ENCODE measurements at places on chromosomes 7 and 10.

DNA sequence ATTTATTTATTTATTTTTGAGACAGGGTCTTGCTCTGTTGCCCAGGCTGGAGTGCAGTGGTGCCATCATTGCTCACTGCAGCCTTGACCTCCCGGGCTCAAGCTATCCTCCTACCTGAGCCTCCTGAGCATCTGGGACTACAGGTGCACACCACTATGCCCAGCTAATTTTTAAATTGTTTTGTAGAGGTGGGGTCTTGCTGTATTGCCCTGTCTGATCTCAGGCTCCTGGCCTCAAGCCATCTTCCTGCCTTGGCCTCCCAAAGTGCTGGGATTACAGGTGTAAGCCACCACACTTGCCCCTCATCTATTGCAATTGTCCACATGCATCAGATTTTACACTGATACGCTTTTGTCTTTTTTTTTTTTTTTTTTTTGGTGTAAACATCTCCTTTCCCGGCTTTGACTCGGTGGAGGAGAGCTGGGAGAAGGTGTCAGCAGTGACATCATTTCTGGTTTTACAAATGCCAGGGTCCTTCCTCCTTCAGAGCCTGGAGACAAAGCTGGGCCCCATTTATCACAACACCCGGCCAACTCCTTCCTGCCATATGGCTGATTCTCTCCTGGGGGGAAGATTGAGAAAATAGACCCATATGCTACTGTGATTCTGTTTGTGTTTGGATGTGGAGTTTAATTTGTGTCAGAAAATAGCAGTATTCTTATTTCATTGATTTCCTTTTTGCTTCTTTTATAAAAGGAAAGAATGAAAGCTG is 61.3 kb downstream of the GALNT17 start:
- no peak for DNase-seq

DNA sequence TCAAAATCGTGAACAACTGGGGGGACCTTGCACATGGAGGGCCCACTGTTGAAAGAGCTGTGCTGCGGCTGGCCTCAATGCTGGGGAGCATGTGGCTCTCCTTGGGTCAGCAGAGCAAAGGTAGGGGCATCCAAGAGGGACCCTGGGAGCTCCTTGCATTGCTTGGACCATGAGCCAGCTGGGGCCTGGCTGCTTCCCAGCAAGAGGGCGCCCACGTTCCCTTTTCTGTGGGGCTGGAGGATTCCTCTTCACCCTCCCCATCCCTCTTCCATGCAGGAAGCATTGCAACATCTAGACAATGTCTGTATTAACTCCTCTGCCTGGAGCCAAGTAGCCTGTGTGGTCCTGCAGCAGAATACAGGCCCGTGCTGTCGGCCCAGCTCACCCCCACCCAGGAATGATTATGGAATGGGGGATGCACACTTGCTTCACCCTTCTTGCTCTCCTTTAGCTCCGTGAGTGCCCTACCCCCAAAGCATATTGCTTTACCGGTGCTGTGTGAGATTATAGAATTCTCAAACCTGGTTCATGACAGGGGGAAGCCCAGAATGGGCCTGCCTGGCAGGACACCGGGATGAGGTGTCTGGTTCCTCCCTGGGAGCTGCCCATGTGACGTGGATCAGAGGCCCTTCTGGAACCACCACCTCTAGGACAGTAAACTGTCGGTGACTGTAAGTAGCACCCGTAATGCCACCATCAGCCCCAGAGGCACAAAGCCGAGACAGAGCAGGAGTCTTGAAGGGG is 61.9 kb downstream of the SYPL1 start:
- DNase-seq: no peak

DNA sequence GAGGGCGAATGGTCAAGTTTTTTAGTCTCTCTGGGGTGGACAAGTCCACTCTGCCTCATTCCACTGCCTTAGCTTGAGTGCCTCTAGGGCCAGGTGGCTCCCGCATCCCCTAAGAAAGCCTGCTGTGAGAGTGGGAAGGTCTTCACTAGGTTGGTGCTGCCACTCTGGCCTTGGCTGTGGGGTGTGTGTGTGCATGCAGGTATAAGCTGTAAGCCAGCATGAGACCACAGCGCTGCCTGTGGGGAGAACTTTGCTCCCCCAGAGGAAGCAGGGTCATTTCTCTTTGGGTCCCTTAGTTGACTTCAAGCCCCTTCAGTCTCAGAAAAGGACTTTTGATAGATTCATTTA is 25.5 kb upstream of the PCBD1 start:
- DNase-seq: no peak

- DNase-seq: no peak
Observed at GRCh38 chr10:74705358-74705980, 120.9 kb upstream of the KAT6B start.

GRCh38 chr7:21844742-21845141 is 101.0 kb downstream of the CDCA7L start:
- DNase-seq: no peak

DNA sequence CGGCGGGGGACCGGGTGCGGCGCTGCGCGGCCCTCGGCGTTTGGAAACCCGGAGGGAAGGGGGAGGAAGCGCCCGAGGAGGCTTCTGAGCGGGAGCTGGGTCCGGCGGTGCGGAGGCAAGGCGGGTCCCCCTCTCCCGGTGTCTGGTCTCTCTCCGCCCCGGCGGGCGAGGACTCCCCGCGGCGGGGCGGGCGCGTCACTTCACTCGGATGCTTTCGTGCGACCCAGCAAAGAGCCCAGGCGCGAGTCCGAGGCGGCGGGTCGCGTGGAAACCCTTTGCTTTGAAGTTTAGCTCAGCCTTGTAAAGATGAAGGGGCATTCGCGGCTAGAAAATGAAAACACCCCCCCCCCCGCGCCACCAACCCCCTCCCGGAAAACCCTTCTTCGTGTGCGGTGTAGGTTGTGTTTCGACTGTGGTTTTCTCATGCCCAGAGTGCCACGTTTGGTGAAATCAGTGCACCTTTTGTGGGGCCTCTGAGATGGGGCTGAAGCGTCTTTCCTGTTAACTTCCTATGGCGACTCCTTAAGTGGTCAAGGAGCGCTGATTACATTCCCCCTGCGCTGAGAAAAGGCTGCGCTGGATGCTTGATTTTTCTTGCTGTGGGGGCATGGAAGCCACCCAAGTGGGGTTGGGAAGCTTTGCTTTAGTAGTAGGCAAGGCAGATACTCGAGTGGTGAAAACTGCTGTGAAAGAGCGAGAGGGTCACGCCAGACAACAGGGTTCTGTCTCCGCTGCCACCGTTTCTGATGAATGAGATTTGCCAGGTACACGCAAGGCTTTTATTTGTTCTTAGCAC is 876 bp downstream of the GNAI1 start:
- DNase-seq: peak; percentile 6

GRCh38 chr7:77383333-77383740 is 32.8 kb downstream of the GSAP start:
- no peak for DNase-seq

GRCh38 chr7:1564603-1565022 is 5.2 kb downstream of the PSMG3 start:
- no peak for DNase-seq

GRCh38 chr7:98970016-98970615 is 91.8 kb downstream of the TRRAP start:
- no peak for DNase-seq

DNA sequence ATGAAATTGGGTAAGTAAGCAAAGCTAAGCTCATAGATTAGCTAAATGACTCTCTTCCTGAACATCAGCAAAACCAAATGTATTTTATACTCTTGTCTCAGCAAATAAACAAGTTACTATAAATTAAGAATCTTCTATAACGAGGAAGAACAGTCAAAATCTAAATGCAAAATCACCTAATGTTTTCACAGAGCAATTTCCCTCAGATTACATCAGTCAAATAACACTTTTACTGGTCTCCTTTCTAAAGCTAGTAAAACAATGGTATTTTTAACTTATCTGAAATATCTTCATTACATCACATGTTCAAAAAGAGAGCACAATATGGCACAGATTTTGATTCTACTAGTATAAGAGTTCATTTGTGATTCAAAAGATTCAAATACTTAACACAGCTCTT is 16.5 kb upstream of the GPR22 start:
- DNase-seq: no peak

DNA sequence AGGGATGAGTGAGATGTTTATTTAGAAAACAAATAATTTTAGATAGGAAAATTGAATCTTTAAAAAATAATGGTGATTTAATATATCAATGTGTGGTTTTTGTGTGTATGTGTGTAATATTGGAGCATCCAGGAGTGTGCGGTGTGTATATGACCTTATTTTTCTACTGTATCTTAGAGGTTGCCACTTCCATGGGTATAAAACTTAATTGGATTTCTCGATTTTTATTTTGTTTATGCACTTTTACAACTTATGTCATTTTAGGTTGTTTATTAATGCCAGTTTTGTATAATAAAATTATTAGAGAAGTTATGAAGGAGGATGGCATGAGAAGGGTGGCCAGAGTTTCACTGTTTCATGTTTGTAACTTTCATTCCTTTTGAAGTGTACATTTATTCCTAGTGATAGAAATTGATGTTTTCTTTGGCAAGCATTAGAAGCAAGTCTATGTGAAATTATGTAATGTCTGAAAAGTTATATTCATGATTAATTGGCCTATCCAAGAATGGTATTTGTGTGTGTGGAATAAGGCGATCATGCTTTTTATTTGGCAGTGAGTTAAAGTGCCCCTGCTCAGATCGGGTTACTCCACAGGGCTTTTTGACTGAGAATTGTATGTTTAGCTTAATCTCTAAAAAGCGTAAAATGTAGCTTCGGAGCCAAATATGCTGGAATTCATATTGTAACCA is 110.3 kb downstream of the KAT6B start:
- no peak for DNase-seq

DNA sequence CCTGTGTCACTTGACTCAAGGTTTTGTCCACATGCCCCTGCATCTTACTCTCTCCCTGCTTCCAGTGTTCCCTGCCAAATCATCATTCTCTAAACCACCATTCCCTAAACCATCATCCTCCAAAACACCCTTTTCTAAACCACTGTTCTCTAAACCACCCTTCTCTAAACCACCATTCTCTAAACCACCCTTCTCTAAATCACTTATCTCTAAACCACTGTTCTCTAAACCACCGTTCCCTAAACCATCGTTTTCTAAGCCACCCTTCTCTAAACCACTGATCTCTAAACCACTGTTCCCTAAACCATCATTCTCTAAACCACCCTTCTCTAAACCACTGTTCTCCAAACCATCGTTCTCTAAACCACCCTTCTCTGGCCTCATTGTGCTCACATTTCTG is 142.1 kb downstream of the CXCL12 start:
- DNase-seq: peak; percentile 1

DNA sequence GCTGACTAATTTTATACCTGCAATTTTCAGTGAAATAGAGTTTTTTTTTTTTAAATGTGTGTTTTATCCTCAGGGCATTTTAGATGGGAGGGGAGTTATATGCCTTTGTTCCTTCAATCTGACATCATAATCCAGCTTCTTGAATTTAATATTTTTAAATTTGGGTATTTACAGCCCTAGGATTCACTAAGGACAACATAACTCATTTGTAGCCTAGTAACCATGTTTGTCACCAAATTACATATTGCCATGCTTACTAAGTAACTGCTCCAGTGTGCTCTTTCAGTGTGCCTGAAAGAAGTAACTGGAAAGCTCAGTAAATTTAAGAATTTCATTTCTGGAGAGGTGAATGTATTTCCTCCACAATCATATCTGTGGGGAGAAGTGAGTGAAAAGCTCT is 56.8 kb upstream of the DGKB start:
- no peak for DNase-seq

GRCh38 chr7:54242776-54243175 is 299.4 kb upstream of the VSTM2A start:
- no peak for DNase-seq

DNA sequence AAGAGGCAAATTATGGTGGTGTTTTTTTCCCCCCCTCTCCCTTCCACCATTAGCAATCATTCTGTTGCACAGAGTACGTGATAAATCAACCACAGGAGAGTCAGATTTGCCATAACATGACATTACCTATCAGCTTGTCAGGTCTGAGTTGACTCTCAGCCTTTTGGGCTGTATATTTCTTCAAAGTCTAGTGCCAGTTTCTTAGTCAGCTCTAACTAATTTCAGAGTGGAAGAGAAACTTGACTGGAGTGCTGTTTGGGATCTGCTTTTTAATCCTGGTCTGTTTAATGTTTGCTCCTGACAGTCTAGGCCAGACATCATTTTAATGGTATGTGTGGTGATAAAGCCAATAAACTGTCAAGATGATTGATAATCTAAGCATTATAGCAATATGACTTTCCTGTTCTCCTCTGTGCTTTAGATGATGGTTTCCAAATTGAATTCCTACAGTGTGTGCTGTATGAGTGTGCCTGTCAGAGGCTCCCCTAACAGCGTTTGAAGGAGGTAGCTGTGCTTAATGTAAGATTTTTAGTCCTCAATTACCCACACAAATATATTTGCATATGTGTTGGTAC is 76.9 kb downstream of the LRMDA start:
- DNase-seq: no peak

Data from GM10248 (cell line).